ENCODE measurements at places on chromosomes 6 and 20.

DNA sequence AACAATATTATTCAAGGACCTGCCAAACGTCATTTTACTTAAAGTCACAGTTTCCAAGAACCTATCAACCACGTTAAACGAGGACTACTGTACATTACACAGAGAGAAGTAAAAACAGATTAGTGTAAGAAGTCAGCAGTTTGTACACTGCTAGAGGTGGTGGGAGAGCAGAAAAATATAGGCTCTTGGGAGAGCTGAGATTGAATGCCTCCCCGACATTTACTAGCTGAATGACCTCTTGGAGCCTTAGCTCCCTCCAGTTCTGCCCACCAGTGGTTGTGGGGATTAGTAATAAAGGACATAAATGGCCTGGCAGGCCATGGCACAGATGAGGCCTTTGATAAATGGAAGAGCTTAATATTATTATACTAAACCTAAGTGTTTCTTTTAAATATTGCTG lies 161.4 kb downstream of the UBE3D start:
- no peak for DNase-seq

GRCh38 chr6:169189182-169189581 lies 64.5 kb downstream of the THBS2 start:
- DNase-seq = no peak

GRCh38 chr20:4476903-4477500 lies 244.7 kb upstream of the PRND start:
- no peak for DNase-seq

DNA sequence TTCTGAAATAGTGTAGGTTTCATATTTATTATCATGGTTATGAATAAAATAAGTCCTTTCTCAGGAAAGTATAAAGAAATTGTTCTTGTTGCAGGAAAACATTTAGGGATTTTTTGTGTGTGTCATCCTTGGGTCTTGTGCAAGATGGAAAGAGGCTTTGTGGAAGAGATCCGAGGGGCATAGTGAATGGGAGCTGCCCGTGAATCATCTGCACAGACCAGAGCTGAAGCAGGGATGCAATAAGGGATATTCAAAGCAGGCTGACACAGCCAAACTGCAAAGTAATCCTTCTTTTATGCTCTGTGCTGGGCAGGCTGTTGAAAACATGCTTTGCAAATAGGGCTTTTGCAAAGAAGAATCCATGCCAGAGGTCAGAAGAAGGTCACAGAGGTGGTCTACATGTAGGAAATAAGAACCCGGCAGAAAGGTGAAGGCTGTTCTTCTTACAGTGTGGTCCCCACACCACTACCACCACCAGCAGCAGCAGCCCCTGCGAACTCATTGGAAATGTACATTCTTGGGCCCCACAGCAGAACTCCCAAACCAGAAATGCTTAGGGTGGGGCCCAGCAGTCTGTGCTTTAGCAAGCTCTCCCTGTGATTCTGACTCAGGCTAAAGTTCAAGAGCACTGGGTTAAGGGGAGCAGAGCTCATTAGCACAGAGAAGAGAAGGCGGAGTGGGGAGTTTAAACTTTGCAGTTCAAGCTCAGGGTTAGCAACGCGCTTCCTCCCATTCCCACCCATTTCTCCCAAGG lies 237.6 kb downstream of the QKI start:
- no peak for DNase-seq

DNA sequence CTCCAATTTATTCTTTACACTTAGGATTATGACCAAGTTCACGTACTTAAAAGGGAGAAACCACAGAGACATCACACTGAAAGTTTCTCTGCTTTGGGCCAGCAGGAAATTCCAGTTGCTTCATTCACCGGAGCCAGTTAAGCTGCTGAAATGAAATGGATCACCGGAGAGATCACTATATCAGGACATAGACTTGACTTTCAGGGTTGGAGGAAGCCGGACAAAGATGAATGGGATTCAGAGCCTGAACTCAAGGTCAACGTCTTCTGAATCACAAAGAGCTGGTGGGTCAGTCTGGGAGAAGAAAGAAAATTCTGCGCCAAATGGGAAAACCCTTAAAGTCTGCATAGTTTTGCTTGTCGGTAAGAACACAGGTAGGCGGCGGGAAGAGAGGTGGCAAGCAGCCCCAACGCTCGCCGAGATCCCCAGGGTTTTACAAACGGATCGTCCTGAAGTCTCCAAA lies 81.9 kb upstream of the CCDC28A start:
- peak; percentile 4 for DNase-seq

DNA sequence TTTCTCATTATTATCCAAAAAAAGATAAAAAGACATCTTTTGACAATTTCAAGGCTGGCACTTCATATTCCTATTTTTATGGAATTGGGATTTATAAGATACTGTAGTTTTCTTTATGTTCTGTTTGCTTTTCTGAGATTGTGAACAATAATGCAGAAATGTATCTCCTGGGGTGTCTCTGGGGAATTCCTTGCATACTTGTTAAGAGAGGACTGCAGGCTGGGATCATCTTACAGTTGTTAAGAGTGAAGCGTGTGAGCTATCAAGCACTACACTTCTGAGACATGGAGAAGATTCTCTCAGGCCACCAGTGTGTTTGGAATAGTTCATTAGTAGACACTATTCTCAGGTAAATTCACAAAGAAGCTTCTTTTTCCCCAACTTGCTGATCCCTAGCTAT lies 963.3 kb upstream of the GJE1 start:
- DNase-seq = no peak

- peak; percentile 9 for DNase-seq
Observed at GRCh38 chr6:14596410-14596809, 478.8 kb downstream of the CD83 start.

DNA sequence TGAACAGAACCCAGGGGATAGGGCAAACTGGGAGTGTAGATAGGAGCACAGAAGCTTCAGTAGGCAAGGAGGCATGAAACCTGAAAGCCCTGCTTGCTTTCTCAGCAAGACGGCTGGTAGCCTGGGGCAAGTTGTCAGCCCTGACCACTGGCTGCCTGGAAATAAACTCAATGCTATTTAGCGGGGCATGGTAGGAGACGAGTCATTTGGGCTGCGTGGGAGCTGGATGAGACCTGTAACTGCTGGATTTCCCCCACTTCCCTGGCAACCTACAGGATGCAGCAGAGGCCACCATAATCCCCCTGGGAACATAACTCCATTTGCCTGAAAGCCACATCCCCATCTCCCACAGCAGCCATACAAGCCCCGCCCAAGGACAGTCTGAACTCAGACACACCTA lies 332.6 kb upstream of the TBX18 start:
- DNase-seq = no peak

- DNase-seq = no peak
Observed at GRCh38 chr6:113464960-113465359, 392.2 kb upstream of the MARCKS start.

DNA sequence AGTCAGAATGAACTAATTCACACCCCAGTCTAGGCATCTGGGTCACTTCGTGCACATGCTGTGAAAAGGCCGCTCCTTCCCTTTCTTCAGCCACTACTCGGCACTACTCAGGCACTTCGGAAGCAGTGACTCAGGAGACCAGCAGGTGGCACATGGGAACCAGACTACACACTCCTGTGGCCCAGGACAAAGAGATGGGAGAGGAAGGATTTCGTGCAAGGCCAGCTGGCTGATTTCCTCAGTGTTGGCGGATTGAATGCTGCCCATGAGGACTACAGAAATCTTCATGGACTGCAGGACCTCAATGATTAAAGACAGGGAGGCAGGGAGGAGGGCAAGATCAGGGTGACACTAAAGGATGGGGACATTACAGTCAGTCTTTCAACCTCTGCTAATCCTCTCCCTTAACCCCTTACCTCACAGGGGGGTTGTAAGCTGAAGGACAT lies 117.8 kb upstream of the SPACA1 start:
- DNase-seq = peak; percentile 57

- DNase-seq = no peak
Observed at GRCh38 chr20:48825566-48825920, 2.3 kb downstream of the PREX1 start.

DNA sequence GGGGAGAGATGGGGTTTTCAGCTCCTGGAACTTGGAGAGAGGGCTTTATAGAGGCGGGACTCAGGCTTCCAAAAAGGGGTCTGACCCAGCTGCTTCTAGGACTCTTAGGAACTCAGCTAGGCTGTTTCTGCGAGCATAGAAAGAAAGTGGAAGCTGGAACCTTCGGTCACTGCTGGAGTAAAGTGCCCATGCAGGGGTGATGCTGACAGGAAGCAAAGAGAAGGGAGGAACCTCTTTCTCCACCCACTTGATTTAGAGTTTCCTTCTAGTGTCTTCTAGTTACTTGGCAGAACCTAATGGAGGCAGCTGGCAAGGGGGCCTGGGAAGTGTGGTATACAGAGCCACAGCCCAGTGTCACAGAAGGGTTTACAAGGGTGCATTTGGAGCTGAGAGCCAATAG lies 283.6 kb downstream of the QKI start:
- DNase-seq = no peak

- no peak for DNase-seq
Observed at GRCh38 chr6:32254761-32255198, 30.9 kb upstream of the NOTCH4 start.

DNA sequence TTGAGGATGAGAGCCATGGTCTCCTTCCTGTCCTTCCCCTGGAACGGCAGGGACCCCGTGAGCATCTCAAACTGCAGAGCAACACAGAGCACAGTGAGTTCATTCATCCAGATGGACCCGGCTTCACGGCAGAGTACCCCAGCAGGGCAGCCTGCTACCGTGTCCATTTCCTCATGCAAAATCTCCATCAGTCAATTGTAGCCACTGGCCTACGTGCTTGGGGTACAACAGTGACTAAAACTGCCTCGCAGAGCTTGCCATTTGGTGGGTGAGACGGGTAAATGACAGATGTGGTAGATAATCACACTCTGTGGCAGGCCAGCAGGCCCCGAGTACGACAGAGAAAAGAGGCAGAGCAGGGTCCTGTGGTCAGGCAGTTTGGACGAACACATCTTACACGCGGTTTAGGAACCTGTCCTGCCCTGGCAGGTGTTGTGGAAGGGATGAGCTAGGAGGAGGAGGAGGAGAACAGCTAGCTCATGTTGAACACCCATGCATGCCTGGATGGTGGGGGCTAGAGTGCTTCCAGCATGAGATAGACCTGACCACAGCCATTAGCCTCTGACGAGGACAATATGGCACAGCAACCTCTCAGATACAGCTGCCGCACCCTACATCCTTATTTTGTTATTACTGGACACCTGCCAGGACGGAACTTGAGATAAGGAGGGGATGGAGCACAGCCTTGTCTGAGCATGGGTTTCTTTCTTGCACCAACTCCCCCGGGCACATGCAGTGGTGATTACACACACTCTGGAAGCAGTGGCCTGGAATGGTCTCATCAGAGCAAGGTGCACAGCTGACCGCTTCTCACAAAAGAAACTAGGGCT lies 95.6 kb downstream of the RAMACL start:
- DNase-seq = no peak

- DNase-seq = no peak
Observed at GRCh38 chr6:126429866-126430265, 90.0 kb downstream of the CENPW start.

DNA sequence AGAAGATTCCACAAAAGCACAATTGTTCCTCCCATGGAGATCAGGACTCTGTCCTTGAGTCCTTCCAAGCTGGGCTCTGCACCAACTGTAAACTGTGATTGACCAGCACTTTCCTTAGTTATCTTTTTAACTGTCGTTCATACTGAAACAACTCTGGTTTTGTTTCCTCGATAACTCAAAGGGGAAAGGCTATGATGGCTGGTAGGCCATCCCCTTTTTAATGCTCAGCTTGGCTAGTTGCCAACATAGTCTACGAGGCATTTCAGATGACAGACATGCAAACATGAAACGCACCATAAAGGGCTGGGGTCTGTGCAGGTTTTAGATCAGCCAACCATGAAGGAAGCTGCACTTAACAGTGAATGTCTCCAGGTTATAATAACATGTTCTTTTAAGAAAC lies 497.1 kb upstream of the ARID1B start:
- DNase-seq = no peak
